EH (cell line): ENCODE measurements at places on chromosomes 3 and 15.

DNA sequence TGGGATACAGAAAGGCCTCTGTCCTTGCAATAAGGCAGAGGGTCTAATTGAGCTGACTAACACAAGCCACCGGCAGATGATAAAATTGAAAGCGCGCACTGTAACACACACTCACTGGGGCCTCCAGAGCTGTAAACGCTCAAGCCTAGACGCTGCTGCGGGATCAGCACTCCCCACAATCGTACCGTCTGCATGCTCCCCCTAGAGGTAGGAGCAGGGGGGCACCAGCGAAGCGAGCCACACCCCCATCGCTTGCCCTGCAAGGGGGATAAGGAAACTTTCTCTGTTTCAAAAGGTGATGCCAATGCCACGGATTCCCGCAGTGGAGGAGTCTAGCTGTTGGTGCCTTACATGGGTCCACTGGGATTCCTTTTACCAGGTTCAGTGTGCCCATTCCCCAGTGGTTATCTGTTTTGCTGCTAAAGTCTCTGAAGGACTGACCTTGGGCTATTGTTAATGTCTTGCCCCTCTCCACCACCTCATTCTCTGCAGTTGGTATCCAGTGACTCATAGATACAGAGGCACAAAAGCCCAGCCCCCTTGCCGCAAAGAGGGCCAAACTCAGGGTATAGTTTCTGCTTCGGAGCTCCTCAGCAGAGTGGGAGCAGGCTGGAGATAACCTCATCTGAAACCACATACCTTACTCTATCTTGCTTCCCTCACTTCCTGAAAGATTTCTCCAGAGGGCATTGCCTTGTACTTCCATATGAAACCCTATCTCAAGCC, 139.3 kb upstream of the KBTBD8 start:
- DNase-seq, result no peak

DNA sequence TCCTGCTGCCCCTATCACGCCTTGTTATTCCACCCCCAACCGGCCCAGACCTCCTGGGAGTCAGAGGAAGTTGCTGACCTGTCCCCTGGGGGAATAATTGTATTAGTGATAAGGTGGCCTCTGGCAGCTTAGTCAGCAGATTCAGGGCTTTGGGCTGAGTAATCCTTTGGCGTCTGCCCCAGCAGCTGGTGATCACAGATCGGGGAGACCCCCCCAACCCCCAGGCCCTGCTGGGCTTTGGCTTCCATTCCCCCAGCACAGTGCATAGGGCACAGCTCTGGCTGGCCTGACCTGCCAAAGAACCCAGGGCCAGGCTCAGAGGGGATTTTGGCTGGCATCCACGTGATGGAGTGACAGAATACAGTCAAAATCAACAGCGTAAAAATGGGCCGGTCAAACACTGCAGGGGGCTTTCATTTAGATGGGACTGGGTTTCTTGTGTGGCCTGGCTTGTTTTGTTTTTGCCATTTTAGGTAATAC, 3.9 kb upstream of the NR2E3 start:
- peak; percentile 57 for DNase-seq

- DNase-seq, result no peak
These were observed 202.8 kb downstream of the PLCL2 start for GRCh38 chr3:17087509-17087908.

GRCh38 chr3:1103525-1103924, 10.7 kb downstream of the CNTN6 start:
- DNase-seq, result no peak

GRCh38 chr15:77836121-77836692, 203.5 kb upstream of the LINGO1 start:
- DNase-seq, result peak; percentile 39

DNA sequence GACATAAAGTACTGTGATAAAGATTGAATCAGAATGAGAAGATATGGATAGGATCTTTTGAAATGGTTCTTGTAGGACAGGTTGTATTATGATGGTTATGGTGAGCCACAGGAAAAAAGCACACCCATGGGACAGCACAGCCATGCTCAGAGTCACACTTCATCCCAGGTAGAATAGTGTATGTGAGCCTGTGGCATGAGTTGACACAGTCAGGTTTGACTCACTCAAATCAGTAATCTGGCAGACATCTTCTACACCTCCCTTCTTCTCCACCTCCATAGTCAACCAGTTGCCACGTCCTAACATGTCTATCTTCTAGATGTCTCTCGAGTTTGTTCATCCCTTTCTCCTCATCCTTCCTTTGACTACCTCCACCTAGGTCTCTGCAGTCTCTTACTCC, 176.0 kb downstream of the RBMS3 start:
- no peak for DNase-seq

DNA sequence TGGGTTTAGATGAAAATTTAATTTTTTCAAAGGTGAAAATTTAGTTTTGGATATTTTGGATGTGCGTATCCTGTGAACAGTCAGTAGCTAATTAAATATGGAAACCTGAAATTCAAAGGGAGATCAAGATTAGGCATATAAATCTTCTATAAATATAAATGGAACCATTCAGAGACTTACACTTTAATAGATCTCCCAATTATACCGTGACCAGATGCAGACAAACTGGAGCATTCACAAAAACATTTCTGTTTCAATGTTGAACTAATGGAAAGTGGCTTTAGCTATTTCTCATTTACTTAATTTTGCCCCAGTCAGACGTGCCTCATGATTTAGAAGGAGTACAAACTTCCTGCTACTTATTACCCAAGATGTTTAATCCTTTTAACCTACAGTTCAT, 29.1 kb upstream of the POU1F1 start:
- DNase-seq, result no peak

- DNase-seq, result no peak
These were observed 8.0 kb downstream of the TMEM212 start for GRCh38 chr3:171850960-171851659.

GRCh38 chr15:66193066-66193465, 60.5 kb downstream of the MEGF11 start:
- peak; percentile 4 for DNase-seq

DNA sequence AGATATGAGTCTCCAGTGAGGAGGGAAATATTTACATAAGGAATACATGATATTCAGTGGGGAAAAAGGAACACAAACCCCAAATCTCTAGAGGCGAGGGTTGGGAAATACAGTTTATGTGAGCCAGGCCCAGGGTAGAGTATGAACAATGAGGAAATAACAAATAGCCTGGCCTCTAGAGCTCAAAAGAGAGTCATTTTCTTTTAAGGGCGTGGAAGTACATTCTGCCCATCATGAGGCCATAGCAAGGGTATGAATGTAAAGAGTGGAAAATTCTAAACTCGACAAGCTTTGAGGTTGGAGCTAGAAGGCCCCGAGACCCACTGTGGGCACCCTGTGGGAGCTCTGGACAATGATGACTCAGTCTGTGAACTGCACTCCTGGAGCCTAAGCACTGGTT, 27.8 kb upstream of the IGF2BP2 start:
- DNase-seq, result no peak

DNA sequence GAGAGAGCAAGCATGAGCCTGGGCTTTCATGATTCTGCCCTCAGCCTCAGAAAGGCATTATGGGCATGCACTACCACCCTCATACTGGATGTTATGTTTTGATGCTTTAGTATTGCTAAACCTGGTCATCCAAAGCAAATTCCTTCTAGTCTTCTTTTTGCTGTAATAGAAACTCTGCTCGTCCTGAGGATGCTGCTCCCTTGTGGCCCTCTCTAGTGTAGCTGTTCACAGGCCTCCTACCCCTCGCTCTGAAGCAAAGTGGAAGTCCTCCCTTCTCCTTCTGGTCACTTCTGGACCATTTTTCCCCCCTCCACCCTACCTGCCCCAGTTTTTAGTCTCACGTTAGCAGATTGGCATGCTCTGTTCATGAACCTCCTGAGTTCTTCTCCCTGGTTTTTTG, 22.9 kb upstream of the CCNL1 start:
- no peak for DNase-seq

DNA sequence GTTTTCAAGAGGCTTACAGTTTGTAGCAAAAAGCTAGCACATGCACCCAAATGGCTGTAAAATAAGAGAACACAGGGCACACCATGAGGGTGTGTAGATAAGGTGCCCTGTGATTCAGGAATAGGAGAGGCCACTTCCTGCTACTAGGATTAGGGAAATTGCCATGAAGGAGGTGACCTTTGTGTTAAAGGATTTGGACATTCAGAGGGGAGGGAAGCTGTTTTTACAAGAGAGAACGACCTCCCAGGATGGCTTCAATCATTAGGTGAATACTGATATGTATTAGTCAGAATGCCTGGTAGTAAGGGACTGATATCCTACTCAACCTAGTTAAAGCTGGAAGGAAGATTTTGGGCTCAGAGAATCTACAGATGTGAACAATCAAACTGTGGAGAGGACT, 35.7 kb upstream of the ABHD17C start:
- DNase-seq, result peak; percentile 40

- peak; percentile 98 for DNase-seq
These were observed 1.0 kb upstream of the ZNF620 start for GRCh38 chr3:40504636-40505430.

DNA sequence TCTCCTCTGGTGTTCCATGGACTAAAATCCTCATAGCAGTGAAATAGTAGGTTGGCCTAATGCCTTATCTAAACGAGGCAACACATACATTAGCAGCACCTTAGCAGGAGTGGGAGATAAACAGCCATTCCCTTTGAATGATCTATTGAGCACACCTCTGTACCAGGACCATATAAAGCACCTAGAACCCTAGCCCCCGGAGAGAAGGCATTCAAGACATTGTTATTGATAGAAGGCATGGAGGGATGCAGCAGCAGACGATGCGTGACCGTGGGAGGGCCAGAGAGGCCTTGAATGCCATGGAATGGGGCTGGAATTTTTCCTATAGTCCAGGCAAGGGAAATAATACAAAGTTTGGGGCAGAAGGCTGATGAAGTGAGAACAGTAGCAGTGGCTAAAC, 6.6 kb upstream of the SEMA5B start:
- DNase-seq, result no peak

- no peak for DNase-seq
These were observed 3.6 kb upstream of the EFCAB12 start for GRCh38 chr3:129432036-129432435.

DNA sequence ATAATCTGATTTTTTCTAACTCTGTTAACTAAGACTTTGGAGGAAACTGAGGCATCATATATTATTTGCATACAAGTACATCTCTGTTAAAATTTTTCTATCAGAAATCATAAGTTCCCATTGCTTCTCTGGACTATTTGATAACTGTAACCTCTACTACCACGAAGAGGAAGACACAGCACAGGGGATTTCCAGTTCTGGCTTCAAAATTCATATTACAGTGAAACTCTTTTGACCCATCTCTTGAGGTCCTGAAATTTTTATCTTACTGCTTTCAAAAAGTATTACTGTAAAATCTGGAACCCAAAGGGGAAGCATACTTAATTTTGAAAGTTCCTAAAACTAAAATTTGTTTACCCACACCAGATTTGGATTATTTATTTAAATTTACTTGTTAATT, 4.2 kb downstream of the PLSCR1 start:
- no peak for DNase-seq

GRCh38 chr15:44712346-44713005, 1.2 kb downstream of the B2M start:
- DNase-seq, result peak; percentile 90

DNA sequence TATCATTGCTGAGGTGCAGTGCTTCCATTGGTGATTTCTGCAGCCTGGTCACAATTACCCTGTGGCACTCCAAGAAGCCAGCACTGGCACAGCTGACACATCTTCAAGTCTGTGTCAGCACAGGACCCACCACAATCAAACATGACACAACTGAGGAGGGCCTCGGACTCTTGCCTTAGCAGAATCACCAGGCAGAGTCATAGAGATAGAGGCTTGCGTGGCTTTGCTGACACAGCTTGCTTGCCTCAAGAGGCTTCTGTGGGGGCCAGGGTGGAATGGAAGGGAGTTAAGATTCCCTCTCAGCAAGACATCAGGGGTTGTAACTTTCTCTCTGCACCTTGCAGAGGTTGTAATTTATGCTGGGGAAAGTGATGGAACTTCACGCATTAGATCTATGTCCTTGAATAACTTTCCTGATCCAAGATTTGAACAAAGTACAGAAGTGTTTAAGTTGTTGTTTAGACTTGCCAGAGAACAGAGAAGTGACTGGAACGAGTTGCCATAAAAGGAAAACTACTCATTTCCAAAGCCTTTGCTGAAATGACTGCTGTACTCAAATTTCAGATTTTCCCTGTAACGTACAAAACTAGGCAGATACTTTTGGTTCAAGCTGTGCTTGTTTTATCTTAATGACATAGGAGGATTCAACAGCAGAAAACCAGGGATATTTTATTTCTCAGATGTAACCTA, 170.7 kb downstream of the DIPK2A start:
- DNase-seq, result peak; percentile 16

- DNase-seq, result peak; percentile 15
These were observed 80.6 kb upstream of the CHD2 start for GRCh38 chr15:92819278-92820235.

GRCh38 chr3:30810625-30811024, 83.8 kb downstream of the GADL1 start:
- DNase-seq, result no peak

DNA sequence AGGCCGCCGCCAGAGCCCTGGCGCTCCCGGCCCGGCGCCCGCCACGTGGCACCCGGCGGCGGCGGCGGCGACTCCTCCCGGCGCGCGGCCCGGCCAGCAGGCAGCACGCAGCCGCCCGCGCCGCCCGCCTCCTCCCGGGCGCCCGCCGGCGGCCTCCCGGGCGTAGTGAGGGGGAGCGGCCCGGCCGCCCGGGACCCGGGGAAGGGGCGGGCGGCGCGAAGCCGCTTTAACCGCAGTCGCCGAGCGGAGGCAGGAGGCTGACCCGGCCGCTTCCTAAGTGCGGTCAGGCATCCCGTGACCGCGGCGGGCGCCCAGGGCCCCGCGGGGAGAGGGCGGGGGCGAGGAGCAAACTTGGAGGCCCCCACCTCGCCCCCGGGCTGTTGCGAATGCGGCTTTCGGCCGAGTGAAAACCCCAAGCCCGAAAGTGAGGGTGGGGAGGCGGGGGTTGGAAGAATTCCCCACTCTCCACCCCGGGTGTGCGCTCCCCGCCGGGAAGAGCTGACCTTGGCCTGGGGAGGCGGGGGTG, 1.7 kb upstream of the HES1 start:
- DNase-seq, result no peak

- no peak for DNase-seq
These were observed 28.9 kb upstream of the LSAMP start for GRCh38 chr3:116474032-116474780.

DNA sequence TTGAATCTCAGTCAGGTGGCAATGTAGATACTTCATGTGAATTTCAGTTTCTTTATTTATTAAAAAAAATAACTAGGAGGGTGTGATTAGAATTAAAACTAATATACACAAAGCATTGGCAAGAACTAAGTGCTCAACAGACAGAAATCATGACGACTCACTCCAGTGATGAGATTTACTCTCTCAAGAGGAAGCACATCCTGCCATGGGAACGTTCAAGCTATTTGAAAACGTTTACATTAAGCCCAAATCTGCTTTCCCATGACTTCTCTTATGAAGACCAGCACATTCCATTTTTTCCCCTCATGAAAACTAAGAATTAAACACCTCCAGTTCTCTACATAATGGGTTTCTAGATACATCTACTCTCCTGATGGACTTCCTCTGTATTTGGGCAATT, 8.5 kb downstream of the WDR53 start:
- peak; percentile 65 for DNase-seq

GRCh38 chr3:114428044-114428595, 134.3 kb downstream of the TIGIT start:
- no peak for DNase-seq
